ENCODE measurements at places on chromosomes 4 and X. TPM values are rescaled to one million over a fixed set of nuclear protein-coding genes. Genes with fewer than 3 reads are reported as not detected.

GRCh38 chr4:170256807-170257206 is 167.1 kb upstream of the AADAT start:
- H3K4me1 ChIP-seq: no peaks in the 10 kb centered on the region
- no peaks in the 10 kb centered on the region for H3K27me3 ChIP-seq
- DNase-seq: no peak

The ASMTL gene
- total RNA-seq: 18.4 TPM

The TMA16 gene
- 15.6 TPM for total RNA-seq

The AFM gene
- not detected for total RNA-seq

The PIR gene
- total RNA-seq: 6.7 TPM

GRCh38 chr4:163959932-163960331 is 465.4 kb downstream of the TMA16 start:
- DNase-seq: no peak
- no peak overlapping the region for H3K4me3 ChIP-seq
- H3K4me1 ChIP-seq: no peaks in the 10 kb centered on the region
- no peak overlapping the region for H3K27ac ChIP-seq

GRCh38 chr4:3075652-3075981 is 1.1 kb downstream of the HTT start:
- H3K27ac ChIP-seq: peak overlapping the region; percentile 96
- H3K4me1 ChIP-seq: peaks cover 14% of the 10 kb centered on the region
- DNase-seq: no peak
- H3K4me3 ChIP-seq: peak overlapping the region; percentile 83

- H3K4me1 ChIP-seq: no peaks in the 10 kb centered on the region
- H3K27ac ChIP-seq: no peak overlapping the region
- H3K36me3 ChIP-seq: no peaks in the 10 kb centered on the region
- H3K4me3 ChIP-seq: no peak overlapping the region
- DNase-seq: no peak
These were observed 107.8 kb downstream of the IQCM start for GRCh38 chr4:149707862-149708261.

The STK26 gene
- total RNA-seq: 8.2 TPM

- H3K27ac ChIP-seq: no peak overlapping the region
- H3K4me1 ChIP-seq: no peaks in the 10 kb centered on the region
- DNase-seq: no peak
These were observed 484.0 kb upstream of the TECRL start for GRCh38 chr4:64893205-64893604.

The SCML1 gene
- total RNA-seq: 13.5 TPM

DNA sequence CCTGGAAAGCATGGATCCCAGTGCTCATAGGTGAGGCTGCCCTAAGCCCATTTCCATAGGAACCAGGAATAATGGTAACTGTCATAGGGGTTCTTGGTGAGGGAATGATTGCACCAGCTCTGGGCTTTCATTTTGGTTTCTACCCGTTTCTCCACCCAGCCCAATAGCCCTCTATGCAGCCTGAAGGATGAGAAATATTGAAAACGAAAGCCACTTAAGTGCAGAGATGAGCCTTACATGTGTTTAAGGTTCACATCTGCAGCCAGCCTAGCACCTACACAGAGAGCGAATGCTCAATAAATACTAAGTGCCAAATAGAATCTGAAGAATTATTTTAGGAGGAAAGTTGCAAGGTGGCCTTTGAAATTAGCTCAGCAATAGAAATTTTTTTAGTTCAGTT is 60.4 kb downstream of the MCF2 start:
- no peak overlapping the region for H3K4me3 ChIP-seq
- H3K4me1 ChIP-seq: no peaks in the 10 kb centered on the region
- H3K27ac ChIP-seq: no peak overlapping the region
- H3K36me3 ChIP-seq: no peaks in the 10 kb centered on the region
- DNase-seq: no peak
- peaks cover 3% of the 10 kb centered on the region for H3K27me3 ChIP-seq

Data from spinal cord (tissue), 10 donors.